ENCODE measurements at places on chromosomes 6 and 20. TPM values are rescaled to one million over a fixed set of nuclear protein-coding genes. Genes with fewer than 3 reads are reported as not detected.

Gene GPRC6A
- total RNA-seq, result 0.24 TPM

Gene TPBG
- 20.5 TPM for total RNA-seq

Gene PNPLA1
- total RNA-seq, result 0.93 TPM

Gene LKAAEAR1
- not detected for total RNA-seq

Gene ELOVL4
- total RNA-seq, result 22.3 TPM

Gene PKIB
- total RNA-seq, result 5.8 TPM

Gene OR2H2
- total RNA-seq, result 0.80 TPM

Gene COL10A1
- 1.5 TPM for total RNA-seq

Gene TCP11
- total RNA-seq, result 0.50 TPM

Gene IMPG1
- total RNA-seq, result 0.16 TPM

Gene TCF21
- 0.13 TPM for total RNA-seq

Gene DOK5
- total RNA-seq, result 24.4 TPM

Gene EGFL8
- 21.8 TPM for total RNA-seq

Gene NOX3
- not detected for total RNA-seq

Gene IGF2R
- 118 TPM for total RNA-seq

GRCh38 chr20:38343311-38344106, 2.8 kb upstream of the LBP start:
- peak; percentile 68 for ATAC-seq

DNA sequence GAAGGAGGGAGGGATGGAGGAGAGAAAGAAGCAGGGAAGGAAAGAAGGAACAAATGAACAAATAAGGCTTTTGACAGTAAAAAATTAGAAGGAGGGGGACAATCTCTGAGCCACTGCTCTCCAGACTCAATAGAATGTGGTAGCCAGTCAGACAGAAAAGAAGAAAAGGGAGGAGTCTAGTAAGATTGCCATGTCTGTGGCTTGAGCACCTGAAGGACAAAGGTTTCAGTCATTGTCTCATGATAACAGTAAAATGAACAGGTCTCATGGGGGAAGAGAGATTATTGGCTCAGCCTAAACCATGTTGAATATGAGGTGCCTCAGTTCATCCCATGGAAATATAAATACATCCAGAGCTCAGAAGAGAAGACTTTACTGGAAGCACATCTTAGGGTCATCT, 14.0 kb upstream of the LOC128125822 start:
- no peak for ATAC-seq

- ATAC-seq, result peak; percentile 12
These were observed 175.9 kb downstream of the ZDHHC14 start for GRCh38 chr6:157556671-157557430.

- ATAC-seq, result no peak
These were observed 255.8 kb downstream of the HDGFL1 start for GRCh38 chr6:22825210-22825609.

DNA sequence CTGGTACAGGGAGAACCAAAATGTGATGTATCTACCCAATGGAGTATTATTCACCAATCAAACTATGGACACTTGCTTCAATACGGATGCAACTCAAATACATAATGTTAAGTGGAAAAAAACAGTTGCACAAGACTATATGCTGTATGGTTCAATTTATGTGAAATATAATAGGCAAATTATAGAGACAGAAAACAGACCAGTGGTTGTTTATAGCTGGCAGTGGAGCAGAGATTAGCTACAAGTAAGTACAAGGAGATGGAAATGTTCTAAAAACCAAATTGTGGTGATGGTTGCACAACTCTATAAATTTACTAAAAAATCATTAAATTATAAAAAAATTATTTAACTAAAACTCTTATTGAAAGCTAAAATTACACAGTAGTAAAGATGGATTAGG, 113.2 kb downstream of the PRDM1 start:
- no peak for ATAC-seq

DNA sequence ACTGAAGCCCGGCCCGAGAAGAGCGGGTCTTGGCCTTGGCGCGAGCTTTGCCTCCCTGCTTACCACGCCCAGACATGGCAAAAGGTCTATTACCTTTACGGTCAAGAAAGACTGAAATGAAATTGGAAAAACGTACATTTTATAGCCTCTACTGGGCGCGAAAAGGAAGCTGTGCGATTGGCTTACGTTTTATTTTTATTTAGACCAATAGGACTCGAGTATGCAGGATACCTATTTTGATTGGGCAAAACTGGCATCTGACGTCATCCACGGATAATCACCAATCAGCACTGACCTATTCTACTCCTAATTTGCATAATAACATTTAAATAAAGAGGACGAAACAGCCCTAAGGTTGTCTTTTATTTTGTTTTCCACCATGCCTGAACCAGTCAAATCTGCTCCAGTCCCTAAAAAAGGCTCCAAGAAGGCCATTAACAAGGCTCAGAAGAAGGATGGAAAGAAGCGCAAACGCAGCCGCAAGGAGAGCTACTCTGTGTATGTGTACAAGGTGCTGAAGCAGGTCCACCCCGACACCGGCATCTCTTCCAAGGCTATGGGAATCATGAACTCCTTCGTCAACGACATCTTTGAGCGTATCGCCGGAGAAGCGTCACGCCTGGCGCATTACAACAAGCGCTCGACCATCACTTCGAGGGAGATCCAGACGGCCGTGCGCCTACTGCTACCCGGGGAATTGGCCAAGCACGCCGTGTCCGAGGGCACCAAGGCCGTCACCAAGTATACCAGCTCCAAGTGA, 97.4 kb downstream of the OR2B2 start:
- ATAC-seq, result peak; percentile 25

GRCh38 chr6:22596011-22596410, 26.6 kb downstream of the HDGFL1 start:
- ATAC-seq, result no peak

- peak; percentile 13 for ATAC-seq
These were observed 623 bp downstream of the MYBL2 start for GRCh38 chr20:43667341-43668132.

GRCh38 chr20:5481872-5482271, 165.1 kb upstream of the PROKR2 start:
- ATAC-seq, result no peak

DNA sequence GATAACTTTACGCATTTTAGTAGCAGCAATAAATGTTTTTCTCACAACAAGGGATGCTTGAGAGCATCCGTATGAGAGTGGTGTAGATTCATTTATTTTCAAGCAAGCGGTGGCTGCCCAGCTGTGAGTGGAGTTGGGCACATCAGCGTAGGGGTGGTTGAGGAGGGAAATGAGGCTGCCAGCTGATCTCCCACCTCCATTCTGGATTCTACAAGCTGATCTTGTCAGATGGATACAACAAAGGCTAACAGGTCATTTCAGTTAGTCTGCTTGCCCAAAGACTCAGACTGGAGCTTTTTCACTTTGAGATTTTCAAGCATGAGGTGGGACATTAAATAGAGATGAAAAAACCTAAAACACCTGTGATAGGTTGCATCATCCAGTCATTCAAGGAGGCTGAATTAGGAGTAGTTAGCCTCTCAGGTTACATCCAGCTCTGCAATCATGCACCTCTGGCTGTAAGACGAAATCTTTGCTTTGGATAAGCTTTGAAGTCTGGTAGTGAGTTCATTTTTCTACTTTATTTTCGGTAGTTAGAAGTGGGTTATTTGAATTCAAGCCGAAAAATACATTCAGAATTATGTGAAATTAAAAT, 1.9 kb upstream of the BACH2 start:
- no peak for ATAC-seq

DNA sequence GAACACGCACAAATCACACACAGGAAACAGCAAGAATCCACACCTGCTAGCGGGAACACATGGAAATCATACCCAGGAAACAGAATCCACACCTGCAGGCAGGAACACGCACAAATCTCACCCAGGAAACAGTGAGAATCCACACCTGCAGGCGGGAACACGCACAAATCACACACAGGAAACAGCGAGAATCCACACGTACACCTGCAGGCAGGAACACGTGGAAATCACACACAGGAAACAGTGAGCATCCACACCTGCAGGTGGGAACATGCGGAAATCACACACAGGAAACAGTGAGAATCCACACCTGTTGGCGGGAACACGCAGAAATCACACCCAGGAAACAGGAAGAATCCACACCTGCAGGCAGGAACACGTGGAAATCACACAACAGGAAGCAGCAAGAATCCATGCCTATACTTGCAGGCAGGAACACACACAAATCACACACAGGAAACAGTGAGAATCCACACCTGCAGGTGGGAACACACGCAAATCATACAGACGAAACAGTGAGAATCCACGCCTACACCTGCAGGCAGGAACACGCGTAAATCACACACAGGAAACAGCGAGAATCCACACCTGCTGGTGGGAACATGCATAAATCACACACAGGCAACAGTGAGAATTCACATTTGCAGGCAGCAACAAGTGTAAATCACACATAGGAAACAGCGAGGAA, 108.6 kb downstream of the DLL1 start:
- ATAC-seq, result no peak

DNA sequence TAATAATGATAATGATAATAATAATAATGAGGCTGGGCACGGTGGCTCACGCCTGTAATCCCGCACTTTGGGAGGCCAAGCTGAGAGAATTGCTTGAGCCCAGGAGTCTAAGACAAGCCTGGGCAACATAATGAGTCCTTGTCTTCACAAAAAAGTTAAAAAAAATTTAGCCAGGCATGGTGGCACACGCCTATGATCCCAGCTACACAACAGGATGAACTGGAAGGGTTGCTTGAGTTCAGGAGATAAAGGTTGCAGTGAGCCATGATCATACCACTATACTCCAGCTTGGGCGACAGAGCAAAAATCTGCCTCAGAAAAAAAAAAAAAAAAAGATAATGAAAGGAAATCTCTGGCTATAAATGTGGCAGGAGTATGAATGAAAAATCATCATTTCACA, 213.4 kb downstream of the HIVEP2 start:
- no peak for ATAC-seq

Data from motor neuron (in vitro differentiated cells).